ENCODE measurements at places on chromosomes 11 and 22.
A peak's percentile ranks its signal among the peaks of the same experiment; 100 is the strongest.

DNA sequence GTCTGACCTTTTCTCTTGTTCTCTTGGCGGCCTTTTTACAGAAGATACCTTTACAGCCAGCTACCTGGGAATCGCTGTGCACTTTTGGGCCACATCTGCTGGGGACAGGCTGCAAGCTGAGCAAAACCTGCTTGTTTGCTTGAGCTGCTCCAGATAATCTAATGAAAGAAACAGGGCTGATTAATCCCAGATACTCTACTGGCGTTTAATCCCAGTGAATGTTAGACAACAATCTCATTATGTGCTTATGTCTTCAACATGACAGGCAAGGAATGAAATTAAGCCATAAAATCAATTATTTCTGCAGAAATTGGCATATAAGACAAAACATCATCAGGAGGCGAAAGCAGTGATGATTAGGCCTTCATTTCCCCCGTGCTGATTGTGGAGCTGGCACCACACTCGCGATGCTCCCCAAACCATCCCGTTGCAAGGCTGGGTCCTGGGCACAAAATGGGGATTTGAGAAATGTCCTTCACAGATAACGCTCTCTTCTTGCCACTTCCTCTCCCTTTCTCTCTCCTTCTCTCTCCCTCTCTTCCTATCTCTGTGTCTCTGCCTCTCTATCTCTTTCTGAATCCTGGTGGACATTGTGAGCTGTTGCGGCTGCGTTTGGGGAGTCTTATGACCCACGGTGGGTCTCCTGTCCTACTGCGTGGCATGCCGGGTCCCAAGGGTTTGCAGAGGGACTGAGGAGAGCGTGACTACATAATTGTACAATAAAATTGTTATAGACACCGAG is 1053.8 kb downstream of the TBC1D22A start:
- no peak for DNase-seq

DNA sequence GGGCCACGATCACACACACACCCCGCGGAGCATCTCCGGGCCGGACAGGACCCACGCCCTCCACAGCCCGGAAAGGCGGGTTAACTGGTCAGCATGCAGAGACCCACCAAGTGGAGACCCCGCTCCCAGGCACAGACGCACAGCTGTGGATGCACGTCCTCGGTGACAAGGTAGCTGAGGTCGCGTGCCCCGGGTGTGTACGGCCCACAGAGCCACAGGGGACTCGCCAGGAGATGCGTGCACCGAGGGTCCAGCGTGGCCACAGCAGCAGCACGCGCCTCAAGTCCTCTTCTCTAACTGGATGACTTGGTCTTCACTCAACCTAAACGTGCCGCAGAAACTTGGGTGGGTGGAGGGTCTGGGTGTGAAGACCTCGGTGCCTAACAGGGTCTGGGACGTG is 5.5 kb downstream of the H19 start:
- no peak for DNase-seq

DNA sequence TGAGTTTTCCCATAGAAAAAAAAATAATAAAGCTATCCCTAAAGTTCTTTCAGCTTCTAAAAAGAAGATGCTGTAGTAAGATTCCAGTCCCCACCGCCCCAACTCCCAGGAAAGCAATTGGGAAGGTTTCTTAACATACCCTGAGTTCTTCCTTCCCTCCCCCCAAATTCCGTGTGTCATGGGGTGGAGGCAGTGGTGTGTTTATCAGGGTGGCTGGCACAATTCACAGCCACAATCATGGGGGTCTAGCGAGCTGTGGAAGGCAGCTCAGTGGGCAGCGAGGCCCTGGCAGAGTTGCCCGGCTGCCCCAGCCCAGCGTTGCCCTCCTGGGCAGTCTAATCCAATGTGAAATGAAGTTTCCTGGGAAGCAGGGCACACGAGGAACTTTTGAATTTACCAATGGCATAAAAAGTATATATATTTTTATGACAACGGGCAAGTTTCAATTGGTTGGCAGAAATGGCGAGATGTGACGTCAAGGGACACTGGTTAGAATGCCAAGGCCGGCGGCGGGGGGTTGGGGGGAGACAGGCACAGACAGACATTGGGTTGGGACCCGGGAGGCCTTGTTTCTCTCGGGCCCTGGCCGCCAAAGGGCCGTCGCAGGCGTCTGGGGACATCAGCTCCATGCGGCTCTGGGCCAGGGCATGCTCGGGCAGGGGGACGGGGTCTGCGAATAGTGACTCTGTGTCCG is 80.7 kb upstream of the PPARA start:
- peak; percentile 87 for DNase-seq

- no peak for DNase-seq
These were observed 99.7 kb upstream of the HSD17B12 start for GRCh38 chr11:43580735-43581369.

DNA sequence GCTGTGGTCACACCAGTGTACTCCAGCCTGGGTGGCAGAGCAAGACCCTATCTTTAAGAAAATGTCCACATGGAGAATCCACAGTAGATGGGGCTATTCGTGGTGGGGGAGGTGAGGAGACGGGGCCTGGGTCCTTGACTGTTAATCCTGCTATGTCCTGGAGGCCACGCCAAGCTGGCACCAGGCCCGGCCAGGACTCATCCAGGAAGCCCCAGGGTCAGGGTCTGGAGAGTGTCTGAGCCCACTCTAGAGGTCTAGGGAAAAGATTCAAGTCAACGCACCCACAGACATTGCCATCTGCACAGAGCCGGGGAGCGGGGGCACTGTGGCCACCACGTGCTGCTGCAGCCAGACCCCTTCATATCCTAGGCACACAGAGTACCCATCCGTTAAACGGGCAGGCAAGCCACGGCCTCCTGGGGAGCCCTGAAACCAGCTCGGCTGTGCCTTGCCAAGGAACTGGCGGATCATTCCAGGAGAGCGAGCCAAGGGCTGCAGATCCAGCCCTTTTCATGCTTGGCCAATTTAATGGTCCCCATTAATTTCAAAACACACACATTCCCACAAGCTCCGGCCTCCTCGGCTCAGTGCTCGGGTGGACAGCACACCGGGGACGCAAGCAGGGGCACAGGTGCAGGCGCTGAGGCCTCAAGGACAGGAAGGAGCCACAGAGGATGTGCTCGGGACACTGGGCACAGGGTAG is 24.7 kb downstream of the MACROD1 start:
- DNase-seq = no peak

GRCh38 chr22:32969502-32969901 is 88.7 kb downstream of the SYN3 start:
- no peak for DNase-seq

- DNase-seq = peak; percentile 18
These were observed 3.4 kb upstream of the ASCL2 start for GRCh38 chr11:2273771-2274170.
